WTC11 (cell line): ENCODE measurements at places on chromosomes 6 and 20. TPM values are rescaled to one million over a fixed set of nuclear protein-coding genes. Genes with fewer than 3 reads are reported as not detected.

GRCh38 chr6:4914420-4915159 is 89.2 kb downstream of the RPP40 start:
- H3K4me1 ChIP-seq = peaks cover 75% of the 10 kb centered on the region
- DNase-seq = no peak
- H3K27ac ChIP-seq = peak overlapping the region; percentile 75
- 0 out of 2 replicates have a peak, but pooled peaks cover 2% of the 10 kb centered on the region for H3K36me3 ChIP-seq
- H3K27me3 ChIP-seq = no peaks in the 10 kb centered on the region
- H3K4me3 ChIP-seq = no peak overlapping the region

TRAPPC3L gene
- total RNA-seq = not detected in 3 replicates

- peak; percentile 45 for DNase-seq
- H3K4me3 ChIP-seq = no peak overlapping the region
- H3K36me3 ChIP-seq = peaks cover 33% of the 10 kb centered on the region
- no peaks in the 10 kb centered on the region for H3K27me3 ChIP-seq
These were observed 35.9 kb downstream of the BEND3 start for GRCh38 chr6:107079429-107079828.

NOX3 gene
- 0.09 TPM in 1 of 3 replicates, not detected in the others for total RNA-seq

SGK2 gene
- 0.74 to 1.2 TPM (median 0.99 TPM) in 3 replicates for total RNA-seq

CALHM6 gene
- total RNA-seq = 0.21 to 1.4 TPM (median 0.44 TPM) in 3 replicates

AGER gene
- total RNA-seq = 17.7 to 20.0 TPM (median 18.1 TPM) in 3 replicates

GRCh38 chr20:33176101-33176500 is 8.1 kb downstream of the BPIFA2 start:
- H3K4me3 ChIP-seq = no peak overlapping the region
- H3K4me1 ChIP-seq = peaks cover 11% of the 10 kb centered on the region
- no peaks in the 10 kb centered on the region for H3K36me3 ChIP-seq
- H3K27me3 ChIP-seq = peaks cover 3% of the 10 kb centered on the region

ARMC2 gene
- 4.6 to 5.2 TPM (median 4.7 TPM) in 3 replicates for total RNA-seq

DNA sequence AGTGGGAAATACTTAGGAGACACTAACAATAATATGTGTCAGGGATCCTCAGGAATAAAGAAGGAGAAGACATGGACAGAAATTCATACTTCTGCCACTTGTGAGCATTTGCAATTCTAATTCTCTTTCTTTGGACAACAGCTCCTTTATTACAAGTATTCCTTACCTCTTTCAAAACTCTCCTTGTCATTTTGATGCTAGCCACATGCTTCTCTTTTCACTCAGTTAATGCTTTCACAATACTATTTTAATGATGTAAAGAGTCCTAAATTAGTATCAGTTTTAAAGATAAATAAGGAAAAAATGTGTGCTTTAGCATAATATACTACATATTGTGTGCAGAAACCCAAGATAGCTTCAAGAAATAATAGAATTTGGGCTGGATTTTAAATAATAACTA is 62.5 kb downstream of the AHI1 start:
- H3K4me3 ChIP-seq = no peak overlapping the region
- no peaks in the 10 kb centered on the region for H3K4me1 ChIP-seq
- peaks cover 3% of the 10 kb centered on the region; the same call in 1 of the 2 replicates for H3K36me3 ChIP-seq
- no peaks in the 10 kb centered on the region for H3K27me3 ChIP-seq
- no peak for DNase-seq

PRKN gene
- total RNA-seq = 0.59 to 1.0 TPM (median 1.0 TPM) in 3 replicates

DNA sequence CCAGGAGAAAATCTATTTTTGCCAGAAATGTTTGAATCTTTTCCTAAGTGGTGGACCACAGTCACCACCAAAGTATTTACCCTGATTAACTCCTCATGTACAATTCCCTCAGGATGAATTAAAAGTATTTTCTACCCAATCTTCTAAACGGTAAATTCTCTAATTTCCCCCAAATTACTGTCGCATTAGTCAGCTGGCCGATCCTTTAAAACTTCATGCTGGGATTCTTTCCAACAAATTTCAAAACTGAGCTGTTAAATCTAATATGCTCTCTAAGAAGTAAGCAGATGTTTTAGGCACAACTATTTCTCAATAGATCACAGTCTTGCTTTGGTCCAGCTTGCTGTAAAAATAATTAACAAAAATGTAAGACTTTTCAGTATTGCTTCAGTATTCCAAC is 447.2 kb downstream of the FRK start:
- H3K27me3 ChIP-seq = no peaks in the 10 kb centered on the region
- no peak for DNase-seq
- no peaks in the 10 kb centered on the region; the same call in 1 of the 2 replicates for H3K36me3 ChIP-seq
- H3K4me3 ChIP-seq = no peak overlapping the region
- H3K27ac ChIP-seq = no peak overlapping the region

DNA sequence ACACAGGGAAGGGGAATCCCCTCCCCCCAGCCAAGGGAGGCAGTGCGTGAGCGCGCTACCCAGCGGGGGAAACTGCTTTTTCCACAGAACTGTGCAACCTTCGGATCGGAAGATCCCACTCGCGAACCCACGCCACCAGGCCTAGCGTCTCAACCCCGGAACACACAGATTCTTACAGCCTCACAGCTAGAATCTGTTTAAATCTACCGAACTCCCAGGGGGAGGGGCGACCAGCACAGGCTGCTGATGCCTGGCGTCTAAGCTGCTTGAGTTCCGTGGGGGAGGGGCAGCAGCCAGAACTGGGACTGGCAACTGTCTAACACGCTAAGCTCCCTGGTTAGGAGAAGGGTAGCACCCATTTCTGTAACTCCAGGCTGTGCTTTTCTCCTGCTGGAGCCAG is 217.3 kb upstream of the TENT5A start:
- H3K27ac ChIP-seq = 0 out of 2 replicates have a peak overlapping the region, but pooled peaks have one; percentile 22
- peaks cover 26% of the 10 kb centered on the region for H3K36me3 ChIP-seq
- DNase-seq = peak; percentile 57
- H3K4me1 ChIP-seq = peaks cover 18% of the 10 kb centered on the region

ZDHHC14 gene
- total RNA-seq = 6.6 to 11.6 TPM (median 10.7 TPM) in 3 replicates

GRCh38 chr20:61806995-61807394 is 258.7 kb downstream of the TAF4 start:
- no peak overlapping the region for H3K4me3 ChIP-seq
- H3K36me3 ChIP-seq = no peaks in the 10 kb centered on the region
- peaks cover 20% of the 10 kb centered on the region for H3K27me3 ChIP-seq

GRCh38 chr6:34018026-34018425 is 127.9 kb downstream of the GRM4 start:
- H3K4me1 ChIP-seq = peaks cover 6% of the 10 kb centered on the region
- H3K4me3 ChIP-seq = no peak overlapping the region
- H3K36me3 ChIP-seq = peaks cover 8% of the 10 kb centered on the region

- peaks cover 92% of the 10 kb centered on the region for H3K4me1 ChIP-seq
- H3K4me3 ChIP-seq = peak overlapping the region; percentile 91
- DNase-seq = no peak
- no peaks in the 10 kb centered on the region for H3K27me3 ChIP-seq
- peaks cover 94% of the 10 kb centered on the region for H3K36me3 ChIP-seq
- peak overlapping the region; percentile 83 for H3K27ac ChIP-seq
These were observed 8.6 kb downstream of the GJA1 start for GRCh38 chr6:121443971-121444541.

BTBD9 gene
- 4.2 to 4.5 TPM (median 4.3 TPM) in 3 replicates for total RNA-seq

GRCh38 chr20:5668529-5668868 is 81.7 kb upstream of the SHLD1 start:
- no peak for DNase-seq
- H3K4me3 ChIP-seq = no peak overlapping the region

PLA2G7 gene
- 2.3 to 2.4 TPM (median 2.3 TPM) in 3 replicates for total RNA-seq

ASIP gene
- not detected in 3 replicates for total RNA-seq

DNA sequence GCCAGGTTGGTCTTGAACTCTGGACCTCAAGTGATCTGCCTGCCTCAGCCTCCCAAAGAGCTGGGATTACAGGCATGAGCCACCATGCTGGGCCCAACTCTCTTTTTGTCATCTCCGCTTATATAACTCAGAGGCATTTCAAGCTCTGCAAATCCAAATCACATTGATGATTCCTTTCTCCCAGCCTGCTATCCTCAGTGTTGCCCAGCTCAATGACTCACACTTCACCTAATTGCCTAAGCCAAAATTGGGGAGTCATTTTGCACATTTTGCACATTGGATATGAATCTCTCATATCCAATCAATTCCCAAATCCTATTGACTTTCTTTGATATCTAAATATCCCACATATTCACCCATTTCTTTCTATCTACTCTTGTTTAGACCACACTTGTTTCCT is 3.9 kb downstream of the UTRN start:
- no peak overlapping the region for H3K27ac ChIP-seq
- H3K27me3 ChIP-seq = no peaks in the 10 kb centered on the region
- H3K36me3 ChIP-seq = peaks cover 5% of the 10 kb centered on the region; the same call in 1 of the 2 replicates
- H3K4me3 ChIP-seq = no peak overlapping the region
- peaks cover 11% of the 10 kb centered on the region for H3K4me1 ChIP-seq
- DNase-seq = no peak

DNA sequence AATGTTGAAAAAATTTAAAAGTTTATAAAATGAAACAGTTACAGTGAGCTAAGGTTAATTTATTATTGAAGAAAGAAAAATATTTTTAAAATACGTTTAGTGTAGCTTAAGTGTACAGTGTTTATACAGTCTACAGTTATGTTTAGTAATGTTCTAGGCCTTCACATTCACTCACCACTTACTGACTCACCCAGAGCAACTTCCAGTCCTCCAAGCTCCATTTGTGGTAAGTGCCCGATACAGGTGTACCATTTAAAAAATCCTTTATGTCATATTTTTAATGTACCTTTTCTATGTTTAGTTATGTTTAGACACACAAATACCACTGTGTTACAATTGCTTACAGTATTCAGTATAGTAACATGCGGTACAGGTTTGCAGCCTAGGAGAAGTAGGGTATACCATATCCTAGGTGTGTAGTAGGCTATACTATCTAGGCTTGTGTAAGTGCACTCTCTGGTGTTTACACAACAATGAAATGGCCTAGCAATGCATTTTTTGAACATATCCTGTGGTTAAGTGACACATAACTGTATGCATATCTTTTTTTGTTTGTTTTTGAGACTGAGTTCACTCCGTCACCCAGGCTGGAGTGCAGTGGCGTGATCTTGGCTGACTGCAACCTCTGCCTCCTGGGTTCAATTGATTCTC is 26.3 kb downstream of the FLRT3 start:
- DNase-seq = no peak
- no peaks in the 10 kb centered on the region for H3K36me3 ChIP-seq
- H3K4me3 ChIP-seq = no peak overlapping the region
- H3K27me3 ChIP-seq = no peaks in the 10 kb centered on the region

- H3K27me3 ChIP-seq = no peaks in the 10 kb centered on the region
- peaks cover 17% of the 10 kb centered on the region for H3K36me3 ChIP-seq
These were observed 56.5 kb upstream of the DST start for GRCh38 chr6:56699066-56699654.

- H3K4me1 ChIP-seq = peaks cover 29% of the 10 kb centered on the region
- no peaks in the 10 kb centered on the region; the same call in none of the 2 replicates for H3K27me3 ChIP-seq
- peak; percentile 25 for DNase-seq
- H3K36me3 ChIP-seq = no peaks in the 10 kb centered on the region
These were observed 4.0 kb upstream of the PTPN1 start for GRCh38 chr20:50506270-50506579.

TFAP2A gene
- total RNA-seq = 0.27 to 0.42 TPM (median 0.30 TPM) in 3 replicates

DNA sequence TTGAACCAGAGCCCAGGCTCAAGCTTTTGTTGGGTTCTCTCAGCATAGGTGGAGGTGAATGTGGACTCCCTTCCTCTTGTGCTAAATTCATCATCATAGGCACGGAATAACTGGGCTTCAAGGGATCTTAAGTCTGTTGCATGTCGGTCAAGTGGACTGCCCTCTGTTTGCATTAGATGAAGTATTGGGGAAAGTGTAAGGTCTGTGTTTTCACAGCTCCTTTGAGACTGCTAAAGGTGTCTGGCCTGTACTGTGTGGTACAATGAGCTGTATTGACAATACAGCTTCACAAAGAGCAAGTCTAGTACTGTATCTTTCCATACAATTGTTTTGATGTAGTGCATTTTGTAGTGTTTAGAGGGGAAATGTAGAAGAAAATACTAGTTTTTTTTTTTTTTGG is 34.3 kb upstream of the TULP4 start:
- no peak for DNase-seq
- no peaks in the 10 kb centered on the region for H3K27me3 ChIP-seq
- no peak overlapping the region for H3K27ac ChIP-seq
- H3K4me1 ChIP-seq = peaks cover 25% of the 10 kb centered on the region

DNA sequence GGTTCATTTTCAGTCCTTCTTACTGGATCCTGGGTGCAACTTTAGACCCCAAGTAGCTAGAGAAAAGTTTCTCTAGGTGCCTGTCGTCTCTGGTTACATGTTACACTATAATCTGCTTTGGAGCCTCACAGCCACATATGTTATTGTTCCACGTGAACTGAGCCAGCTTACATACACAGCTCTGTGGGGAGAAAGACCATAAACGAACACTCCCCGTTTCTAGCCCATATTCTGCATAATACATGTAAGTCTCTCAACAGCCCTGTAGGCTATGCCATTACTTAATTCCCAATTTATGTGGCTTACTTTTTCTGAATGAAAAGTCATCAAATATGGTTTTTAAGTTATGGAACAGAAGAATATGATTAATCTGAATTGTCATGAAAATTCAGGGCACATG is 233.8 kb downstream of the BCKDHB start:
- H3K36me3 ChIP-seq = no peaks in the 10 kb centered on the region
- no peaks in the 10 kb centered on the region for H3K27me3 ChIP-seq

DEF6 gene
- 11.3 to 12.8 TPM (median 11.4 TPM) in 3 replicates for total RNA-seq

GRCh38 chr6:122008101-122008999 is 391.1 kb upstream of the HSF2 start:
- H3K36me3 ChIP-seq = 0 out of 2 replicates have a peak, but pooled peaks cover 4% of the 10 kb centered on the region
- no peaks in the 10 kb centered on the region for H3K27me3 ChIP-seq
- peaks cover 40% of the 10 kb centered on the region for H3K4me1 ChIP-seq
- no peak overlapping the region for H3K4me3 ChIP-seq
- no peak for DNase-seq
- H3K27ac ChIP-seq = peak overlapping the region; percentile 21; the same call in 1 of the 2 replicates

DNA sequence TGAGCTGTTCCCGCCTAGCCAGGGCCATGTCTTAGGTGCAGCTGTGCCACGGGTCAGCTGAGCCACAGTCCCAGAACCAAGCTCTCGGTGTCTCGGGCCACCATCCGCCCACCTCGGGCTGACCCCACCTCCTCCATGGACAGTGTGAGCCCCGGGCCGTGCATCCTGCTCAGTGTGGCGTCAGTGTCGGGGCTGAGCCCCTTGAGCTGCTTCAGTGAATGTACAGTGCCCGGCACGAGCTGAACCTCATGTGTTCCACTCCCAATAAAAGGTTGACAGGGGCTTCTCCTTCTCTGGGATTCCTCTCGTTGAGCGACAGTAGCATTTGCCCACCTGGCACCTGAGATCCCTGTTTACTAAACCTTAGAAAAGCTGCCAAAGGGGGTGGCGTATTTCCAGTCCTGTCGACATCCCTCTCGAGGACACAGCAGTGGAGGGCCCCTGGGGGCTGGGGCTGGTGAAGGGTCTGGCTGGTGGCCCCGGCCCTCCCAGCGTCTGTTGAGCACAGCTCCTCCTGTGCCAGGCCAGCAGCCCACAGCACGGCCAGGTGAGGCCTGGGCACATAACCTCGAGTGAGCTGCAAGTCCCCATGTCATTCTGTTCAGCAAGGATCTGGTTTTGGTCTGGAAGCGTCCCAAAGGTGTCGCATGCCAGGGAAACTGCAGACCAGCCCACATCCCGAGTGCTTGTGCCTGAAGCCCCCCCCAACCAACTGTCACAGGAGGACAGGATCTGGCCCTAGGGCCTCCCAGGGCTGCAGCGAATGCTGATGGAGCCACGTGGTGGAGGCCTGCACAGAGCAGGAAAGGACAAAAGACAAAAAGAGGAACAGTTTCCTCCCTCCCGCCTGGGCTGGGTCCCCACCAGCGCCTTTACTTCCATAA is 21.2 kb upstream of the PYGB start:
- H3K4me1 ChIP-seq = peaks cover 3% of the 10 kb centered on the region; the same call in 1 of the 2 replicates
- no peaks in the 10 kb centered on the region for H3K36me3 ChIP-seq
- no peak overlapping the region for H3K4me3 ChIP-seq
- H3K27ac ChIP-seq = no peak overlapping the region
